ENCODE measurements at places on chromosomes 4 and X.

DNA sequence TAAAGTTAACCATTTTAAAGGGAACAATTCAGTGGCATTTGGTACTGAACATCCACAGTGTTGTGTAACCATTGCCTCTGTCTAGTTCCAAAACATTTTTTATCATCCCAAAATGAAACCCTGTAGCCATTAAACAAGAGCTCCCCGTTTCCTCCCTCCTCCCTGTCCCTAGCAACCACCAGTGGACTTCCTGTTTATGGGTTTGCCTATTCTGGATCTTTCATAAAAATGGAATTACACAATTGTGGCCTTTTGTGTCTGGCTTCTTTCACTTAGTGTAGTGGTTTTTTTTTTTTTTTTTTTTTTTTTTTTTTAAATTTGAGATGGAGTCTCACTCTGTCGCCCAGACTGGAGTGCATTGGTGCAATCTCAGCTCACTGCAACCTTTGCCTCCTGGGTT, 11.6 kb downstream of the RBMX2 start:
- DNase-seq = peak; percentile 84

- DNase-seq = peak; percentile 36
Observed at GRCh38 chr4:121154103-121154515, 10.0 kb downstream of the TNIP3 start.

GRCh38 chr4:174696657-174697056, 132.4 kb downstream of the GLRA3 start:
- no peak for DNase-seq

DNA sequence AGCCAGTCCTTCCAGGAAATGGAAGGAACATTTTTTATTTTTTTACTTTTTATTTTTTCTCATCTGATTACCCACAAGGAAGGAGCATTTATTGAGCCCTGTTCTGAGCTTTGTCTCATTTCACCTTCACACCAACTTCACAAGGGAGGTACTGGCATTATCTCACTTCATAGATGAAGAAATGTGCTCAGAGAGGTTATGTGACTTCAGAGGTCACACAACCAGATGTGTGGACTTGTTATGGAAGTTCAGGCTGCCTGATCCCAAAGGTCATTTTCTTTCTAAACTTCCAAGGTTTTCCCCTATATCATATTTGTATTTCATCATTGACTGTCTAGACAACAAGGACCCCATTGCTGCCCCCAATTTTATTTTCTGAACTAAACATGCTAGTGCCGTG, 160.3 kb downstream of the DCLK2 start:
- no peak for DNase-seq
